PC-3 (cell line): ENCODE measurements at places on chromosomes 11 and 22. TPM values are rescaled to one million over a fixed set of nuclear protein-coding genes. Genes with fewer than 3 reads are reported as not detected.
A peak's percentile ranks its signal among the peaks of the same experiment; 100 is the strongest.

Gene FXYD6
- not detected in 2 replicates for total RNA-seq

GRCh38 chr22:29617922-29618629, 14.6 kb downstream of the NF2 start:
- H3K27ac ChIP-seq, result peak overlapping the region; percentile 74
- H3K36me3 ChIP-seq, result no peaks in the 10 kb centered on the region
- peak overlapping the region; percentile 36 for H3K4me3 ChIP-seq
- no peaks in the 10 kb centered on the region for H3K27me3 ChIP-seq
- peak; percentile 86 for DNase-seq
- H3K4me1 ChIP-seq, result peaks cover 72% of the 10 kb centered on the region

GRCh38 chr22:24841261-24841660, 35.2 kb downstream of the SGSM1 start:
- no peak overlapping the region for H3K4me3 ChIP-seq
- no peak for DNase-seq
- no peaks in the 10 kb centered on the region for H3K36me3 ChIP-seq
- H3K4me1 ChIP-seq, result no peaks in the 10 kb centered on the region

DNA sequence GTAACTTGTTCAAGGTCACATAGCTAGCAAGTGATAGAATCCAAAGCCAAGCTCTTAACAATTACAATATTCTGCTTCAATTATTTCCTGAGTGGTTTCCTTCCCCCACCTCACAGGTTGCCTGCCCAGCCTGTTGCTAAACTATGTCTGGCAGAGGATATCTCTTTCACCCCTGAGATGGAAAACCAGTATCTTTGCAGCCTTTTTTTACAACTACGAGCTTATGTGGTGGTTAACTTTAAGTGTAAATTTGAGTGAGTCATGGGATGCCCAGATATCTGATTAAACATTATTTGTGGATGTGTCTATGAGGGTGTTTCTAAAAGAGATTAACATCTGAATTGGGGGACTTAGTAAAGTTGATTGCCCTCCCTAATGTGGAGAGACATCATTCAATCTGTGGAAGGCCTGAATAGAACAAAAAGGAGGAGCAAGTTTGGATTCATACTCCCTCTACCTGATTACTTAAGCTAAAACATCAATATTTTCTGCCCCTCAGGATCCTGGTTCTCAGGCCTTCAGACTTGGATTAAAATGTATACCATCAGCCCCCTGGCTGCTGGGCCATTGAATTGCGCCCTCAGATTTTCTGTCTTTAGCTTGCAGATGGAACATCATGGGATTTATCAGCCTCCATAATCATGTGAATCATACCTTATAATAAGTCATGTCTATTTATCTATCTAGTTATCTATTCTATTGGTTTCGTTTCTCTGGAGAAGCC, 911.9 kb downstream of the METTL15 start:
- H3K4me3 ChIP-seq, result no peak overlapping the region
- peak; percentile 73 for DNase-seq
- H3K4me1 ChIP-seq, result peaks cover 34% of the 10 kb centered on the region
- no peaks in the 10 kb centered on the region for H3K36me3 ChIP-seq

DNA sequence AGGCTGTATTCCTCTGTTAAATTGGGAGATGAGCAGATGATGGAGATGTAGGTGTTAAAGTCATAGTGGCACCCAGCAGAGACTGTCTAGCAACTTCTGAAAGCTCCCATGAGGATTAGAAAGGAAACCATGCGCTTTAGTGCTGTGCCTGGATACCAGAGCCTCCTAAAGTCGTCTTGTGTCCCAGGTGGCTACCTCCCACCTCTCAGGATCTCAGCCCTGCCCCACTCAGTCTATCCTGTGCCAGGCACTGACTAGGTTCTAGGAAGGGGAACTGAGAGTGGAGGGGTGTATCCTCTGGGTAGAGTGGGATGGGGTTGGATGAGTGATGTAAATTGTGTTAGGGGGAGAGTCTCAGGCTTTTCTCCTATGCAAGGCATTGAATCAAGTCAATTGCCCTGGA, 60.2 kb downstream of the KIAA1671 start:
- no peaks in the 10 kb centered on the region for H3K36me3 ChIP-seq
- H3K4me3 ChIP-seq, result no peak overlapping the region
- H3K27me3 ChIP-seq, result no peaks in the 10 kb centered on the region
- DNase-seq, result no peak

- H3K27ac ChIP-seq, result no peak overlapping the region
- no peaks in the 10 kb centered on the region for H3K27me3 ChIP-seq
- H3K4me3 ChIP-seq, result no peak overlapping the region
- H3K36me3 ChIP-seq, result no peaks in the 10 kb centered on the region
- no peaks in the 10 kb centered on the region for H3K4me1 ChIP-seq
Measured at GRCh38 chr22:27603800-27604144, 197.8 kb downstream of the MN1 start.

DNA sequence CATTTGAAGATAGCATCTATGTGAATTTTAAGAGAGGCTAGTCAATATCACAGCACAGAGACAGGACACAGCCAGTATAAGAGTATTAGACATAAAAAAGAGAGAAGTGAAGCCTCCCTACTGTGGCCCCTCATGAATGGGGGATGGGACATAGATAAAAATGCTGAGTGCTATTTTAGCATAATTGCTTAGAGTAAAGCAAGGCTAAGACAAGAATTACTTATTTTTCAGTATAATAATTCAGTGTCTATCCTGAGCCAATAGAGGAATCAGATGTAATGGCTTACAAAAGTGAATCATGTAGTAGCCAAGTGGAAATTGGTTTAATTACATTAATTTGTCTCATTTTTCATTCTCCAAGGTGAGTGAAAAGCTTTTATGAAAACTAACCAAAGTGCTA, 419.5 kb downstream of the NELL1 start:
- H3K4me1 ChIP-seq, result no peaks in the 10 kb centered on the region
- no peak for DNase-seq
- H3K36me3 ChIP-seq, result no peaks in the 10 kb centered on the region
- H3K27me3 ChIP-seq, result no peaks in the 10 kb centered on the region

DNA sequence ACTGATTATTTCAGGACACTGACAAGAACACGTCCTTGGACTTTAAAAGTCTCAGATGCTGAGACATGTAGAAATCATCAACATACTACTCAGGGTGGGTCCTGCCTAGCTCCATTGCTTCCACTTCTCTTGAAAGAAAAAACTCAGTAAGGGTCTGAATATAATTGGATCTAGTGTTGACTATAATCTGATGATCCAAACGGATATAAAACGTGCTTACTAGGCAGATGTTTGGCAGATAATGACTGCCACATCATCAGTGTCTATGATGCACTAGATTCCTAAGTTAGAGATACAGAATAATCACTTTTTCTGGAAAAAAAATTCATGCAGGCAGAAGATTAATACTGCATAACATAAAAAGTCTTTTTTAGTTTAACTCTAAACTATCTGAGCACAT, 21.6 kb downstream of the GUCY1A2 start:
- no peaks in the 10 kb centered on the region for H3K36me3 ChIP-seq
- no peaks in the 10 kb centered on the region for H3K27me3 ChIP-seq
- H3K27ac ChIP-seq, result no peak overlapping the region
- no peak overlapping the region for H3K4me3 ChIP-seq

DNA sequence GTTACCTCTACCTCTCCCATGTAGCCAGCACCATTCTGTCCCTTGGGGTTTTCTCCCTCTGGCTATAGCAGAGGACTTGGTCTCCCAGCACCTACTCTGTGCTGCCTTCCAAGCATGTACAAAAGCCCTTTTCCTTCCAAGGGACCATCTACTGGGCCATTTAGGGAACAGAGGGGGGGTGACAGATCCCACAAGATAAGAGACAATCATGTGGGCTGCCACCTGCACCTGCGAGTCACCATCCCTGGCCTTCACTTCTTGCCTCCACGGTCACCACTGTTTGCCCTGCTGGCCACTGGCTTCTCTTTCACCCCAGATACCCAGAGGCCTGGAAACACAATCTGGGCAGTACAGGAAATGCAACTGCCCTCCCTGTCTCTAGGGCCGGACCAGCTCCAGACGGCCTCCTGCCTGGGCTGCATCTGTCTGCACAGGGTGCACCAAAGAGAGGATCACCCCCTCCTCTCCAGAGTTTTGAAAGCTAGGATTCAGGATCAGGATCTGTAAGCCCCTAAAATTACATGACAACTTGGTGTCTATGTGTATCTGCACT, 160.8 kb upstream of the NECTIN1 start:
- H3K36me3 ChIP-seq, result no peaks in the 10 kb centered on the region
- no peak overlapping the region for H3K4me3 ChIP-seq
- no peak for DNase-seq

GRCh38 chr11:105407101-105407500, 202.8 kb upstream of the GRIA4 start:
- no peak overlapping the region for H3K4me3 ChIP-seq
- no peaks in the 10 kb centered on the region for H3K4me1 ChIP-seq
- H3K27me3 ChIP-seq, result no peaks in the 10 kb centered on the region
- H3K27ac ChIP-seq, result no peak overlapping the region
- no peak for DNase-seq
- no peaks in the 10 kb centered on the region for H3K36me3 ChIP-seq
